ENCODE measurements at places on chromosomes 7 and 10.
A peak's percentile ranks its signal among the peaks of the same experiment; 100 is the strongest.

- peak; percentile 32 for DNase-seq
These were observed 631 bp downstream of the OTUD1 start for GRCh38 chr10:23439452-23439960.

DNA sequence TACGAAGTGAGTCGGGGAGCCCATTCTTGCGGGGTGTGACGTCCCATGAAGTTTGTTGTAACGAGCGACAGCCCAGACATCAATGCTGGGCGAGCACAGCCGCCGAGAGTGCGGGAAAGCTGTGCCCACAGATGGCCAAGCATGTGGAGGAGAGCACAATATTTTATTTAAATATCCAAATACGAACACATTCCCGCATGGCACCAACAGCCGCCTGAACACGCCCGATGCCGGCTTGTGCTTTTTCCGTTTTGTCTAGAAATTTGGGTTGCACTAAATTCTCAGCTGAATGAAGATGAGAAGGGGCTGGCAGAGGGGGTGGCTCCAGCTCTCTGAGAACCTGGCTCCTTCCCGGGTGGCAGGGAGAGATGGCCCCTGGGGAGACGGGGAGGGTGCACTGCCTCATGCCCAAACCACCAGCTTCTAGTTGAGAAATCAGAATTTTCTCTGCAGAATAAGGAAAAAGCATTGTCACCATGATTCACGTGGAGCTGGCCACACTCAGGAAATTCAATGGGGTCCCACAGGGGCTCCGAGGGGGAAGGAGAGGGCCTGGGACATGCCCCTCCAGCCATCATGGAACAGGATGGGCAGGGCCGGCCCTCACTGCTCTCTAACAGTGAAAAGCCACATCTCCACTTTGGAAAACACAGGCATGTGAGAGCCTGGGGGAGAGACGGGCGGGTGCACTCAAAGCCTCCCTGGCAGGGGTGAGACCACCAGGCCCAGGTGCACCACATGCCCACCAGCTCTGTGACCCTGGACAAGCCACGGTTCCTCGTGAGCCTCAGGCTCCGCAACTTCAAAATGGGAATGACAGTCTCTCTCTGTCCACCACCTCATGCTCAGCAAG is 48.3 kb downstream of the EBF3 start:
- DNase-seq, result no peak

DNA sequence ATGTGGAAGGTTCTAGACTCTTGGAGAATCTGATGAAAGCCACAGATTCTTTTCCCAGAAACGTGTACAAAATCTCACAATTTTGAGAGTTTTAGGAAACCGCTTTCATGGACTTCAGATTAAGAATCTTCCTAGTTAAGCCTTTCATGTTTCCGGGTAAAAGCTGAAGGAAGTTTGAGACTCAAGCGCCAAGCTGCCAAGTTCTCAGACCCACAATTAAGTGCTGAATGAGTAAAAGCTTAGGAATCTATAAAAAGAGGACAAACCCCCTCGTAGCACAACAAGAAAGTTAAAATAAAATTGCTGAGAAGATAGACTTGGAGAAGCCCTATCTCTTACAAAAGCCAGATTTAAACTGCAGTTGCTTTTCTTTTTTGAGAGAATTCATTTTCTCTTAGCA is 99.6 kb downstream of the ST8SIA6 start:
- no peak for DNase-seq

DNA sequence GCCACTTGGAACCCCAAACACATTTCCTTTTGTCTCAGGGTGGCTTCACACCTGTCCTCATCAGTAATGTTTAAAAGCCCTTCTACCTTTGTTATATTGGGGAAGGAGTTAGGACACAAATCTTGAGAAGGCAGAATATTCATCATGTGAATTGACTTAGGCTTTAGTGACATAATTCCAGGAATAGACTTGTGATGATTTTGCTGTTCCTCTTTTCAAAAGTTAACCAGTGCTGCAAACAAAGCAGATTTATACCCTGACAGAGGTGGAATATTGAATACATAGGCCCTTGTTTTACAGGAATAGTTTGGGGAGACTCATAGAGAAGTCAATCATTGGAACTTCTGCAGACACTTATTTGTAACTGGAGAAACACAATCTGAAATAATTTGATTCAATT is 27.0 kb downstream of the ZNF786 start:
- DNase-seq, result no peak

DNA sequence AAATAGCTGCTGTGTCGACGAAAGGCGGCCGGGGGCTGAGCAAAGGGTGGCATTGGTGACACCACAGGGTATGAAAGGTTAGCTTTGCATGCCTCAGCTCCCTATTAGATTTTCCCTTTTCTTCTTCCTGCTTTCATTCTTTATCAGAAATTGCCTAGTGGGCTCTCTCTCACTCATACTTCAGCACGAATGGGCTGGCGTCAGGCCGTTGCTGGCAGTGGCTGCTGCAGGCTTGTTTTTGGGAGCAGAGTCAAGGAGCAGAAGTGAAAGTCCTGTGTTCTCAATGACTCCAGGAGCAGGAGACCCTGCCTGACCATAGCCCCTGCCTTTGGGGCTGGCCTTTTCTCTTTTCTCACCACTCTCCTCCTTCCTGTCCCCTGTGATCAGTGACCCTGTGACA is 318.0 kb downstream of the PLXNA4 start:
- DNase-seq, result no peak

GRCh38 chr7:100674411-100675104 is 1.0 kb downstream of the GNB2 start:
- DNase-seq, result no peak

DNA sequence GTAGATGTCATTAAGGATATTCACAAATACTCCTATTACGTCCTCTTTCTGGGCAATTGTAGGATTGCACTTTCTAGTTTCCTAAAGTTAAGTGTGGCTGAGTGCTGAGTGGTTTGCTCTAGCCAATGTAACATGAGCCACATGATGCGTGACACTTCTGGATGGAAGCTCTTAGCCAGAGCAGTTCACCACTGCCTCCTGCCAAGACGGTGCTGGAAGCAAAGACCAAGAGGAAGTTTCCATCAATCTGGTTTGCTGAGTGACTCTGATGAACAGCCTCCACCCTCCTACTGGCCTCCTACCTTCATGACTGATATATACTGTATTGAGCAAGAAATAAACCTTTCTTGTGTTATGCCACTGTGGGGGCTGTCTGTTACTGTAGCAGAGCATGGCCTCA is 318.1 kb downstream of the KCNMA1 start:
- DNase-seq, result no peak

DNA sequence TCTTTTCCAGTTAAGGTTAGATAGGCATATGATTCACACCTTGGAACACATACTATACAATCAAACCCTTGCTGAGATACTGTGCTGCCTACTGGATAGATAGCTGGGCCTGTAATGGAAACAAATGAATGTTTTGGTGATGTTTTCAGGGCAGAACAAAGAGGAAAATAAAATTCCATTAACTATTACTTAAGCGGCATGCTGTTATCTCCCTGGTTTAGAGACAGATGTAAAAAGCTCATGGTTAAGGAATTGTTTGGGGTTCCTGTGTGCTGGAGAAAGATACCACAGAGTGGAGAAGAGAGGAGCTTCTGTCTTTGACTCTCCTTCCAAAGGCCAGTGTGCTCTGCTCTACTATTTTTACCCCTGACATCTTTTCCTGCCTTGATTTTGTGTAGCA is 341.1 kb downstream of the PLXDC2 start:
- no peak for DNase-seq

- DNase-seq, result no peak
These were observed 18.5 kb downstream of the CSGALNACT2 start for GRCh38 chr10:43156590-43157341.

DNA sequence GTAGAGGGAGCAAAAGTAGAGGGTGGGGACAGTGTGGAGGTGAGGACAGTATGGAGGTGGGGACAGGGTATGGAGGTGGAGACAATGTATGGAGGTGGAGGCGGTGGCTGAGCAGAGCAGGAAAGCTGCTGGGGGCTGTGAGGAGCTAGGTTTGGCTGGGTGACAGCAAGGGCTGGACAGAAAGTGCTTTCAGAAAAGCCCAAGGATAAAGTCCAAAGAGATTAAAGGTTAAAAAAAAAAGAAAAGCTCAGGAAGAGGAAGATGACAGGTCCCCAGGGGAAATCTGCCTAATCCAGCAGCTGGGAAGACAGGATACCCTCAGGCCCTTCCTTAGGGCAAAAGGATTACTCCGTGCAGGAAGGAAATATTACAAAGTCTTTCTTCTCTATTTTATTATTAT is 32.1 kb upstream of the PFKFB3 start:
- no peak for DNase-seq

- peak; percentile 46 for DNase-seq
These were observed 846 bp upstream of the ZNF775 start for GRCh38 chr7:150378115-150378852.

DNA sequence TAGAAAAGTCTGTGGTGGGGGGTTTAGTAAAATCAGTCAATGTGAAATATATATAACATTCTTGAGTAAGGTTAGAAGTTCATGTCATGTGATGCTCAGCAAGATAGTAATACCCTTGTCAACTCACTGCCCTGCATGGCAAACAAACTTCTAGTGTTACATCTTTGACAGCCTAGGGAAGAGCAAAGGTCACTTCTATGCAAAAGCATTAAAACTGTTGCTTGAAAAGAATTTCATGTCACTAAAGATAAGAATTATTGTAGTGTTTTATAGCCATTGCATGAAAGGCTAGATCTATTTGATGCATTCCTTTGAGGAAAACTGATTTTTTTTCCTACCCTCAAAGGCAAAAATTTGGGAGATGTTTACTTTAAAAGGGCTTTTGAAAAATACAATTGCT is 176.0 kb downstream of the SKAP2 start:
- no peak for DNase-seq

- no peak for DNase-seq
These were observed 62.9 kb downstream of the CELF2 start for GRCh38 chr10:11080564-11080984.

DNA sequence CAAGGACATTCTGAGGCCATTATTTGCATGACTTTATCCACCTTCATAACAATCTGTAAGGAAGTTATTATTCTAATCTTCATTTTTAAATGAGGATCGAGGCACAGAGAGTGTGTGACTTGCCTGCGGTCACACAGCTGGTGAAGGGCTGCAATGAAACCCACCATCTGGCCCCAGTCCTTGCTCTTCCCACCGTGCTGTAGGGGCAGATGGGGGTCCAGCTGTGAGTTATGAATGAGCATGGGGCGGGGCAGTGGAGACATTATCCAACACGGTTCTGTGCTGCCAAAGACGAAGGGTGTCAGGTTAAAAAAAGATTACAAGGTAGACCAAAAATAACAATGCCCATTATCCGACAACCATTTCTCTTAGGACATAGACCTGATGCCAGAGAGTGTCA is 417.5 kb upstream of the MGMT start:
- no peak for DNase-seq

DNA sequence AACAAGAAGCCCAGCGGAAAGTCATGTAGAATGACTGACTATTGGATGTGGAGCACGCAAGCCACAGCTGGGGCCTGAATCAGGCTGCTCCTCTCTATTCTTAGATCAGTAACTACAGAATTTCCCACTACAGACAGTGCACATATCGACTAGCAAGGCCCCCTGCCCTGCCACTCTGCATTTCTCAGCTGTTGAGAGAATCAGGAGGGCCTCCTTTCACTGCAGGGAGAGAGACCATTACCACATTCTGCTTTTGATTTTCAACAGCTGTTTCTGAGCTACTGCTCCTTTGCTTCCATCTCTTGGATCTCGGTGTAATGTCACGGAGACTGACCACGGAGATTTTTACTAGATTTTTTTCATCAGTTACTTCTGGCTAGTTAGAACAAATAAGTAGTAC is 73.8 kb downstream of the PON1 start:
- DNase-seq, result no peak

GRCh38 chr10:13118784-13119410 is 18.9 kb downstream of the OPTN start:
- no peak for DNase-seq

DNA sequence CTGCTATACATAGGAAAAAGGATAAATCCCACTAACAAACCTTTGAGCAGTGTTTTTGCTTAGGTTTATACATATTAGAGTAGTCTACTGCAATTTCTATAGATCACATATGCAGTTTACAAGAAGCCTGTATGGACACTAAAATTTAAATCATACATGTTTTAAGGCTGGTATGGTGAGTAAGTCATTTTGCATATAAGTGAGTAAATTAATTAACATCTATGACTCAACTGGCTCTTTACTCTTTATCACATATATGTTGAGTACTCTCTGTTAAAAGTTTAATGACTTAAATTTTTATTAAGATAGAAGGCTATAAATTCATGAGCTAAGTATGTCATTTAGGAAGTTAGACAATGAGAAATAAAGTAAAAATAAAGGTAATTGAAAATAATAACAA is 69.4 kb downstream of the LRRN3 start:
- DNase-seq, result no peak

DNA sequence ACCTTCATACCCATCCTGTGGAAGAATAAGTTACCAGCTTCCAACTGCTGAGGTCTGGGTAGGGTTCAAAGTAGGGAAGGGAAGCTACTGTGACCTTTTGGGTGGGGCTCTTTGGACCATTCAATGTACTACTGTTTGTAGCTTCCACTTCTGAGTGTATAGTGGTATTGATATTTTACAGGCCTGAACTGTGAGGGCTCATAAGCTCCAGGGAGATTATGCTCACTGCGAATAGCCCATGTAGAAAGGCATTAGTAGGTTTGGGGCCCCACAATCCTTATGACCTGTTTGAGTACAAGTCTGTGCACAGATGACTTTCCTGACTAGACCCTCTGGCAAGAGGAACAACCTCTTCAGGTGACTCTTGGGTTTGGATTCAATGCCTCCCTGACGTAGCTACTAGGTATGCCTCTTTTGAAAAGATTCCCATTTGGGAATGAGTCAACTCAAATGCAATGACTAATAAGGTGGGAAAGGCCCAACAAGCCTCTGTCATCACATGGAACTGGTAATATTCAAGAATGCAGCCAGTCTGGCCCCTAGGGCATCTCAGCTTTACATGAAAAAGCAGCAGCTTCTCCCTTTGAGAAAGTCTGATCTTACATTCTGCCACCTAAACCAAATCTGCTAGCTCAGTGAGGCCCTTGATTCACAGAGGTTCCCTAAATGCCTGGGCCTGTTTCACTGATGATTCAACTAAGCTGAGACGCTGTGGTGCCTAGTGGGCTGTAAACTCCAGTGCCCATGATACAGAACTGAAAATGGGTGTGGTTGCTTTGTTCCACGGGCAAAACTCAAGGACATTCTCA is 79.8 kb downstream of the ABI1 start:
- DNase-seq, result no peak

DNA sequence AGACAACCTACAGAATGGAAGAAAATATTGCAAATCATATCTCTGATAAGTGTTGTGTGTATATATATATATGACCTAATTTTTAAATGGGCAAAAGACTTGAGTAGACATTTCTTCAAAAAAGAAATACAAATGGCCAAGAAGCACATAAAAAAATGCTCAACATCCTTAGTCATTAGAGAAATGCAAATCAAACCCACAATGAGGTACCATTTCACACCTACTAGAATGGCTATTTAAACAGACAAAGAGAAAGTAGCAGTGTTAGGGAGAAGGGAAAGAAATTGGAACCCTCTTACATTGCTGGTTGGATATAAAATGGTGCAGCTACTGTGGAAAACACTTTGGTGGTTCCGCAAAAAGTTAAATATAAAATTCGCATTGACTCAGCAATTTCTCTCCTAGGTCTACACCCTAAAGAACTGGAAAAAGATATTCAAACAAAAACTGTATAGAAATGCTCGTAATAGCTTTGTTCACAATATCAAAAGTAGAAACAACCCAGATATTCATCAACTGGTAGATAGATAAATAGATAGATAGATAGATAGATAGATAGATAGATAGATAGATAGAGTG is 16.3 kb downstream of the ACSL5 start:
- DNase-seq, result no peak
